Hematopoietic multipotent progenitor cell treated with erythropoietin and hydrocortisone succinate and interleukin-3 and kit ligand, for 15 days (in vitro differentiated cells): ENCODE measurements at places on chromosomes 6 and 20.

DNA sequence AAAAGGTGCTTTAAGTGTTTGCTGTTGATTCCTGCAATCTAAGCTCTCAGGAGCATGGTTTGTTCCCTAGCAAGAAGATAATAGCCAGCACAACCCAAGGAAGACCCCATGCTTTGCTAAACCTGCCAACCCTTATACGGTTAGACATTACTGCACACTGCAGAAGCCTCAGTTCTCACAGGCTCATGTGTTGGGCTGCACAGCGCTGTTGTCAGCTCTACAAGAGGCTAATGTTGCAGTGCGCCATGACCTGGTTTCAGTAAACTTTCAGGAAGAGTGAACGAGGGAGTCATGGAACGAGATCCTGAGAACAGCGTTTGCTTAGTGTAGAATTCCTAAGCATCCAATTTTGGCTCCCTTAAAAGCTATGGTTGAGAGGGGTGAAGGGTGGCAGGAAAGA, 218.5 kb downstream of the ARHGAP18 start:
- no peak for DNase-seq

DNA sequence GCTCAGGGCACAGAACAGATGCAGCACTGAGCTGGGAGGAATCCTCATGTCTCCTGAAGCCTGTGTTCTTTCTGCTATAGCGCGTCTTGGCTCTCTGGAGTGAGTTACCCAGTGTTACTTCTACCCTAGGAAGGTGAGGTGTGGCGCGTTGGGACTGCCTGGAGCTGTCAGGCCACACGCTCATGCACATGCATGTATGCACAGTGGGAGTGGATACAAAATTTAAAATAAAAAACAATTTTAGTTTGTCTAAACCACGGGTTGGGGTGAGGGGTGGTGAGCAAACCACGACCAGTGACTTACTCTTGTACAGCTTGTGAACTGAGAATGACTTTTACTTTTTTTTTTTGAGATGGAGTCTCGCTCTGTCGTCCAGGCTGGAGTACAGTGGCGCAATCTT, 298.6 kb upstream of the SUPT3H start:
- no peak for DNase-seq

- peak; percentile 34 for DNase-seq
These were observed 14.3 kb upstream of the TAGAP start for GRCh38 chr6:159059141-159059540.

DNA sequence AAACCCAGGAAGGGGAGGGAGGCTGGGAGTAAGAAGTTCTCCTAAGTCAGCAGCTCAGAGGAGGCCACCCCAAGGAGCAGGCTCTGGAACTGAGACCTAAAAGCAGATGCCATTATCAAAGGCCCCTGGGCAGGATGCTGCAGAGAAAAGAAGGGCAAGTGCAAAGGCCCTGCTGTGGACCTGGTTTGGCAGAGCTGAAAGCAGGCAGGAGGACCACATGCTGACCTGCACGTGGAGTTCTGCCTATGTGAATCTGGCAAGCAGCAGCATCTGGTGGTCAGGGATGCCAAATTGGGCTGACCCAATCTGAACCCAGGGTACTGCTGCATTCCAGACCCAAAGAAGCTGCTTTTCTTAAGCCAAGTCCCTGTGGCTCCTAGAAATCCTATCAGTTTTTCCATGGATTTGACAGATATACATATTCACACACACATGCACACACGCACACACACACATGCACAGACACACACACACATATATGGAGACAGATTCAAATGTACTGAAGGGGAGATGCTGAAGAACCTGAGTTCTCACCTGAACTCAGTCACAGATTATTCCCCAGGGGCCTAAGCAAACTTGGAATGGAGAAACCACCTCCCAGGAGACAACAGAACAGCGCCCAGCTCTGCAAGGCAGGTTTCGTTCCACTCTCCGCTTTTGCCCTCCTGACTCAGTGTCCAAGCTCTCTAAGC, 119.9 kb downstream of the FOXA2 start:
- DNase-seq = no peak

DNA sequence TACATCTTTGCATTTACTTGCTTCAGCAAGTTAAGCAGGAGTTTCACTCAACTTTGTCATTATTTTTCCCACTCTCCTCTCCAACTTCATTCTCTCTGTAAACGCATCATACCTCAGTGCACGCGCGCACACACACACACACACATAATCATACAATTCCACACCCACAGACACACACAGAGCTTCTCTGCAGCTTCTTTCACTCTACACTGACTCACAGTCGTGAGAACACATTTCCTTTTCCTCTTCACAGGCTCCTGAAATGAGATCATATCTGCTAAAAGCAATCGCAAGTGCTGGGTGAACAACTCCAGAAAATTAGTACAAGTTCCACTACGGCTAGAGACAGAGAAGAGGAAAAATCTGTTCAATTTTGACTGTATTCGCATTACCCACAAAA, 215.4 kb downstream of the PTPRT start:
- no peak for DNase-seq

DNA sequence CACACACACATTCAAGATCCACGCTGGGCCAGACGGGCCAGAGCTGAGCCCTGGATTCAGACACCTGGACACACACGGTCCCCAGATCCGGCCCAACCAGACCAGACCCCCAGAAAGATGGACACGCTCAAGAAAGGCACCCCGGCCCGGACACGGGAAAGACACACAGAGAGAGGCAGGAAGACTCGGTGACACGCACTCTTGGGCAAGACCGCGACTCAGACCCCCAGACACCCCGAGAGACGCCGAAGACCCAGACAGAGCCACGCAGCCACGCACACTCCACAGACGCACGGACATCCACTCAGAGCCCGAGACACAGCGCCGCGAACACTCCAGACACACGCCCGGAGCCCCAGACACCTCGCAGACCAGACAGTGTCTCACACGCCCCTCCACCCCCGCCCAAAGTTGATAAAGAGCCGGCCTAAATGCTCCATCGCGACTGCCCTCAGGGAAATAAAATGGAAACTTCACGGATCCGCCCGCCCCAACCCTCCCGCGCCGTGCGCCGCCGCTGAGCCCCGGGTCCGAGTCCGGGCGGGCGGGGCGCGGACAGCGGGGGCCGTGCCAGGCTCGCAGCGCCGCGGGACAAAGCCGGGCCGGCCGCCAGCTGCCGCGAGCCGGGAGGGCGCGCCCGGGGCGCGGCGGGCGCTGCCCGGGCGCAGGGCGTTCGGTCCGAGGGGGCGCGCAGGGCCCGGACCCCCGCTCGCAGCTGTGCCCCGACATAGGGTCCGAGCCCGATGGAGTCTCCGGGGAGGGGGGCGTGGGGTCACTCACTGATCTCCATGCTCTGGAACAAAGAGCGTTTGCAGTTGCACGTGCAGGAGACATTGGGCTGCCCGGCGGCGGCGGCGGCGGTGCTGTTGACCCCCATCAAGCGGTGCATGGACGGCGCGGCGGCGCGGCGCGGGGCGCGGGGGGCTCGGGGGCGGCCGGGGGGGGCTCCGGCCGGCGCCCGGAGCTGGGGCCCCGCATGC, 831 bp downstream of the PMEPA1 start:
- no peak for DNase-seq

- DNase-seq = no peak
These were observed 77.3 kb downstream of the GRM4 start for GRCh38 chr6:34068462-34069044.

- no peak for DNase-seq
These were observed 9.9 kb upstream of the ARHGAP40 start for GRCh38 chr20:38591474-38592410.

DNA sequence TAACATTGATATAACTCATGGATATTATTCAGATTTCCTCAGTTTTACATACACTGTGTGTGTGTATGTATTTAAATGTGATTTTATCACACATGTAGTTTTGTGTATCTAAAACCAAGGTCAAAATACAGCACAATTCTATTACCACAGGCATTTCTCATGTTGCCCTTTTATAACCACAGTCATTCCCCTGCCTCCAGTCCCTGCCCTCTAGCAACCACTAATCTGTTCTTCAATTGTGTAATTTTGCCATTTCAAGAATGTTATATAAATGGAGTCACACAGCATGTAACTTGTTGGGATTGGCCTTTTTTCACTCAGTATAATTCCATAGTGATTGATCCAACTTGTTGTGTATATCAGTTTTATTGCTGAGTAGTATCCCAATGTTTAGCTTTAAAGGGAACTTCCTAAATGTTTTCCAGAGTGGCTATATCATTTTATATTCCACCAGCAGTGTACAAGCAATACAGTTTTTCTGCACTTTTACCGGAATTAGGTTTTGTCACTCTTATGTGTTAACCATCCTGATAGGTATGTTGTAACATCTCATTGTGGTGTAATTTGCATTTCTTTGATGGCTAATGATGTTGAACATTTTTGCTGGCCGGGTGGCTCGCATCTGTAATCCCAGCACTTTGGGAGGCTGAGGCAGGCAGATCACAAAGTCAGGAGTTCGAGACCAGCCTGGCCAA, 338.2 kb downstream of the SOX4 start:
- DNase-seq = no peak

DNA sequence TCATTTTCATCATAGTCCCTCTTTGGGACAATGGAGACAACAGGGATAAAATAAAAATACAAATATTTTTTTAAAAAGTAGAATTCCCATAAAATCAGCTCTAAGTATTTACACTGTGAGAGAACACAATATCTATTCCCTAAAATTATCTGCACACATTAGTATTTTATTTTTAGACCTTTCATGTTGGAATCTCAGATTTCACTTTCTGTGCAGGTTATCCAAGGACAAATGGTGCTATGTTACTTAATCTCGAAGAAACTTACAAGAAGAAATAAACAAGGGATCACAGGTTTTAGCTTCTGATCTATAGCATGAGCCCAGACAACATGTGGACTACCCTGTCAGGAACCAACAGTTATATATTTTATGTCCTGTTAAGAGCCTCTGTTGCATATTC, 23.0 kb upstream of the LYRM2 start:
- no peak for DNase-seq

- DNase-seq = peak; percentile 48
These were observed at the start of gene SNAP25 for GRCh38 chr20:10218536-10219451. SNAP25 (plus strand) TSS chr20:10218830; CDS start chr20:10275492, 56,662 bp downstream.

GRCh38 chr6:163296835-163297519, 117.5 kb upstream of the QKI start:
- DNase-seq = no peak

DNA sequence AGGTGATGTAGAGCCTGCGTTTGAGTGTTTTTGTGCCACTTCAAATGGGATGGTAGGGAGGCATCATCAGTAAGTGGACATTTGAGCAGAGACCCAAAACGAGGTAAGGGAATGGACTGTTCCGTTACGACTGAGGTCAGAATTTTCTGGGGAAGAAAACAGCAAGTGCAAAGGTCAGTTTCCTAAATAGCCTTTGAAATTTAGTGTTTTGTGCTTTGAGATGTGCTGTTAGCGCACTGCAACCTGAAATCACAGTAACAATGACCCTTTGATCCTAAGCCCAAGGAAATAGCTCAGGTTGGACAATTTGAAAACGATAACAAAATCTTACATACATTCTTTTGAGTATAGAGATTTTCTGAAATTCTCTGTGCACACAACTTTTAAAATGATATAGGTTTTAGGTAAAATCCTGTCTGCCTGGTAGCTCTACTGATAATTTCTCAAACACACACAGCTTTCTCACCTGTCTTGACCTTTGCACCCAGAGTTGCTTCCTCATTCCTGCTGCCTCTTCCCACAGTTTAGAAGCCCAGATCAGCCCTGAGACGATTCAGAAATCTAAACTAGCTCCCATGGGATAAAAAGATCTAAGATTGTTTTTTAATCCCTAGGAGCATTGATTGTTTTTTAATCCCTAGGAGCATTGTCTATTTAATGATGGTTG, 22.1 kb downstream of the DCBLD1 start:
- DNase-seq = no peak

DNA sequence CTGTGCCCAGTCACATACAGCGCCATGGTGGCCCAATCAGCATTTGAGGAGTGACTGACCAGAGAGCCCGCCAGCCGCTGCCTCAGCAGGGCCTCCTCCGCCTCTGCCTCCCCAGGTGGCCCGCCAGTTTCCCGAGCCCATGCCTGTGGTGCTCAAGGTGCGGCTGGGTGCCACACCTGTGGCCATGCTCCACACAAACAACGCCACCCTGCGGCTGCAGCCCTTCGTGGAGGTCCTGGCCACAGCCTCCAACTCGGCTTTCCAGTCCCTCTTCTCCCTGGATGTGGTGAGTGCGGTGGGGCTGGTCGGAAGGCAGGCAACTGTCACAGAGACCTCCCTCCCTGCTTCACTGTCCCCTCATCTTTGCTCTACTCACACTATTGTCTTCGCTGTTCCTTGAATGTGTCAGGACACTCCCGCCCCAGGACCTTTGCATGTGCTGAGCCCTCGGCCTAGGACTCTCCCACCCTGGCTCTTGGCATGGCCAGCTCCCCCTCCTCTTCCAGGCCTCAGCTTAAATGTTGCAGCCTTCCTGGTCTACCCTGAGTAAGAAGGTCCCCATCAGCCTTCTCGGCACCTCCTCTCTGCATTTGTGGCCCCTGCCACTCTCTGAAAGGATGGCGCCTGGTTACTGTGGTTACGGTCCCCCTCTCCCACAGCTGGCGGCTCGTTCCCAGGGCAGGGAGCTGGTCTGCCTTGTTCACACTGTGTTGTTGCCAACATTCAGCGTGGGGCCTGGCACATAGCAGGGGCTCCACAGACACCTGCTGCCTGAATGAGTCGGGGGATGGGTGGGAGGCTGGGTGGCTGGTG, 11.8 kb upstream of the BPIFB6 start:
- DNase-seq = no peak

- no peak for DNase-seq
These were observed 53.8 kb downstream of the ADGRG6 start for GRCh38 chr6:142355520-142356174.

DNA sequence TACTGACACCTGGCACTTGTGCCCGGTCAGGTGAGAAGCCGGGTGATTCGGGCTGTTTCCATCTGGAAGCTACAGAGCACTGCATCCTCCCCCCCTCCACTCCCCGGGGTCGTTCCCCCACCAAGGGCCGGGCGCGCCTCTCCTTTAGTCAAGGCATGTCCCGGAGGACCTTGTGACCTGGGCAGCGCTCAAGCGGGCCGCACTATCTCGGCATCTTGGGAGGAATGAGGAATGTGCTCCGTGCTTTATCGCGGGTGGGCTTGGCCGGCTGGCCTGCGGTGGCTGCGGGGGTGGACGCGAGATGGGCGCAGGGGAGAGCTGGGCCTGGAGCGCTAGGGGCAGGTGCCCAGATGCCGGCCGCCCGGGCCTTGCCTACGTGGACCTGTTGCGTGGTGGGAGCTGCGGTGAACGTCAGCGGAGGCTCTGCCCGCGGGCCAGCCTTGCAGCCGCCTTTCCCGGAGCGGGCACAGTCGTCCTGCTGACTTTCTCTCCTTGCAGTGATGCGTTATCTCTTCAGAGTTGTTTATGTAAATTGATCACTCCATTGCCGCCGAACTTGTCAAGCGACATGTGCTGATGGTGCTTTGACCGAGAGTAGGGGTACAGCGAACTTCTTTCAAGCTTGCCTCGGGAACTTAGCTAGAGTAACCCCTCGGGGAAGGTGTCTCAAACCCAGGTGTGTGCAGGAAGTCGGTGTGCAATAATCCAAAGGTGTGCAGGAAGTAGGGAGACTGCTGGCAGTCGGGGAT, 1.1 kb downstream of the LRRC1 start:
- DNase-seq = no peak

DNA sequence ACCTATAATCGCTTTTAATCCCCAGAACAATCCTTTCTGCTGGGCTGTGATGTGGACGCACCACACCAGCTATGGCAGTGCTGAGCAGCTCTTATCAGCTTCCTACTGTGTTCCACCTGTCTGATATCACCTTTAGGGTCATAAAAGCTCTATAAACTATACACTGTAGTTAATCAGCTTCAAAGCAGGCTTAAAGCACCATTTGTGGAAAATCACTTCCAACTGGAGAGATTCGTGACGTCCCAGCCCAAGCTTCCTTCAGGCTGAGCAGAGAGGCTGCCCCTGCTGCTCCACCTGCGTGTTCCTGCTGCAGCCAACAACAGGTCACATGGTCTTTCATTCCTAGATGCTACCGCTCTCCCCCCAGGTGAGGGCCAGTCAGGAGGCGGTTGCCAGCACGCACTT, 156.5 kb downstream of the SMOC2 start:
- no peak for DNase-seq
